Lung (tissue), 17 donors: ENCODE measurements at places on chromosomes 3 and 15.

DNA sequence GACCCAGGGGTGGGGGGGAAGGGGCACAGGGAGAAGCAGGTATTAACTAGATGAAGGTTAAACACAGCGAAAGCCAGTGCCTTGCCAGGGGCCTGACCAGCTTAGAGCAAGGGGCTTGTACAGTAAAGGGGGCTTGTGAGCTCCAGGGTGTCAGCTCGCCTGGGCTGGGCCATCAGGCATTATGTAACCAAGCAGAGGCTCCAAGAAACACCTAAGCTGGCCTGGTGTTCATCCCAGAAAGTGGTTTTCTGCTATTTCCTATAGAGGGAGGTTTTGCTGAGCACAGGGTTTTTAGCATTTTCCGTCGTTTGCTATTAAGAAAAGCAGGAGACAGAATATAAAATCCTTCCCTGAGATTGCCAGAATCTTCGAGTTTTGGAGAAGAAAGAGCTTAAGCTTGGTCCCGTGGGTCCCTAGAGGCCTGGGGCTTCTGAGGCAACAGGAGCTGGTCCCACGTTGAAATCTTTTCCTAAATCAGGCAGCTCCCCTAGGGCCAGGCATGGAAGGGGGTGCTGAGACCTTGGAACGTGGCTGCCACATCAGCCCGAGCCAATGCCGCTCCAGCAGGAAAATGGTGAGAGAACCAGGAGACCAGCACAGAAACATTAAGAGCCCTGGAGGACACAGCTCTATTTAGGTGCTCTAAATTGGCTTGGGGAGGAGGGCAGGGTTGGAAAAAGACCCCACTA lies 71.4 kb downstream of the ISG20 start:
- DNase-seq = no peak

DNA sequence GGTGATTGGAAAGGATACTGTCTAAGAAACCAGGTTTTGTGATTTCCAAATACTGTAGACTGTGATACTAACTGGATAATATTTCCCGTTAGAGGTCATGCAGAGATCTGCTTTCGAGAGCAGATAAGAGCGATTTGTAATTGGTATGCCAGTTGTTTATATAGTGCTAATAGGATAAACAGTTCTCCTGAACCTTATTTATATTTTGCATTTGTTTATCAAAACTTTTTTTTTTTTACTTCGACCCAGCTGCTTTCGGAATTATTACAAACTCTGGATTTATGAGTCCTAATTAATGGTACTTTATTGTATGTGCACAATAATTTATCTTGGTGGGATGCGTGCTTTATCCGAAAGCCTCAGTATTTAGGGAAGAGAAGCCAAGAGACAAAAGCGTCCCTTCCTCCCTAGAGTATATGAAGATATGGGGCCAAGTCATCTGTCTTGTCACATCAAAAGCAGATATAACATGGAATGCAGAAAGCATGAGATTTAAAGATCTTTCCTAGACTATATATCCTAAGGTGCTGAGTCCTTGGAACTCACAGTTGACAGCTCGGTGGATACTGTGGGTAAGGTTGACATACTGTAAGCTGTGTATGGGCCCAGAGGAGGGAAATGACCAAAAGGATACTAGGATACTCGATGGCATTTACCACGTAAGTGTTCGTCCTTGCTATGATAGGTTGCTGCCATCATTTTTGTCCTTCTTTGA lies 62.2 kb downstream of the SMAD6 start:
- peak; percentile 77 for DNase-seq

GRCh38 chr3:67692621-67693020 lies 38.2 kb upstream of the SUCLG2 start:
- peak; percentile 17 for DNase-seq

DNA sequence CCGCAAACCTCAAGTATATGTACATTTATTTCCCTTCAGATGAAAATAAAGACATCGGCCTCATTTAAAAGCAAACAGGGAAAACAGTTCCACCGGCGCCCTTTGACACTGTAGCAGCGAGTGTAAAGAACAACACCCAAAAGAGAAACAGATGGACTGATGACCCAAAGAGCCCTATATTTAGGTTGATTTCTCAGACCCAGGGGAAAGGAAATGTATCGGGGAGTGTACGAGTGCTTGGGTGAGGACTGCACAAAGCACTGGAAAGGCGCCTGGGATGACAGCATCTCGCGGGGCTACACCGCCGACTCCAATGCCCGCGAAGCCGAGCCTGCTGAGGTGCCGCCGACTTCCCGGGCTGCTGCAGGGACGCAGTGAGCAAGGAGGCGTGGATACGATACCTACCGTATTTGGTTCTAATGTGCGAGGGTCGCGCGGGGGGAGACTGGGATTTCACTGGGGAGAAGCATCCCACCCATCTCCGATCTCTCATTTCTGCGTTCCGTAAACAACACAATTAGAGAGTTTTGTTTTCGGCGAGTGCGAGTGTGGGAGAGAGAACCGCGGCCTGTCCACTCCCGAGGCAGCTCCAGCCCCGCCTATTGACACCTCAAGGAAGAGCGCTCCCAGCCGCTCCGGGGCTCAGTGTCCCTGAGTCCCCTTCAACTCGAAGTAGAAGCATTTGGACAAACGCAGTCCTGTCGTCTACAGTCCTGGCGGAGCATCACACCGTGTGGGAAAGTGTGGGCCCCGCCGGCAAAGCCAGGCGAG lies 2.0 kb downstream of the MECOM start:
- DNase-seq = peak; percentile 77

DNA sequence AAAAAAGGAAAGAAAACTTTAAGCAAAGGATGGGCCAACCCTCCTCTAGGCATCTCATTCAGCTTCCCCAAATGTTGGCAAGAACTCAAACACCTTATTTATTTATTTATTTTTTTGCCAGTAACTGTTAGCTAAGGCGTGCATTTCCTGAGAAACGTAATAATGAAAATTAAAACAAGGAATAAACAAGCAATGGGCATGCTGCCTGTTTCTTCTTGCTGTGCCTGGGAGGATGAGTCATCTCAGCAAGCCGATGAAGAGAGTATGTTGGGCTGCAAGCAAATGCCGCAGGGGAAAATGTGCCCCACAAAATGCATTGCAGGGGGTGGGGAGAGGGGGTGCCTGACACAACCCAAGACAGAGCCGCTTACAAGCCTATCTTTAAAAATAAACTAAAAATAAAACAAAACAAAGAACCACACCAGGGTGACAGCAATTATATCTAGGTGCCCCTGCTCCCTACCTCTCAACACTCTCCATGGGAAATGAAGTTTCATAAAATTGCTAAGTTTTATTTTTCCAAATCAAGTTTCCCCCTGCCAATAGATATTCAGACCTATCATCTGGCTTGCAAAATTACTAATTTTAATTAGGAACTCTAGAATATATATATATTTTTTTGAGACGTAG lies 40.3 kb downstream of the EIF4E3 start:
- DNase-seq = peak; percentile 61

DNA sequence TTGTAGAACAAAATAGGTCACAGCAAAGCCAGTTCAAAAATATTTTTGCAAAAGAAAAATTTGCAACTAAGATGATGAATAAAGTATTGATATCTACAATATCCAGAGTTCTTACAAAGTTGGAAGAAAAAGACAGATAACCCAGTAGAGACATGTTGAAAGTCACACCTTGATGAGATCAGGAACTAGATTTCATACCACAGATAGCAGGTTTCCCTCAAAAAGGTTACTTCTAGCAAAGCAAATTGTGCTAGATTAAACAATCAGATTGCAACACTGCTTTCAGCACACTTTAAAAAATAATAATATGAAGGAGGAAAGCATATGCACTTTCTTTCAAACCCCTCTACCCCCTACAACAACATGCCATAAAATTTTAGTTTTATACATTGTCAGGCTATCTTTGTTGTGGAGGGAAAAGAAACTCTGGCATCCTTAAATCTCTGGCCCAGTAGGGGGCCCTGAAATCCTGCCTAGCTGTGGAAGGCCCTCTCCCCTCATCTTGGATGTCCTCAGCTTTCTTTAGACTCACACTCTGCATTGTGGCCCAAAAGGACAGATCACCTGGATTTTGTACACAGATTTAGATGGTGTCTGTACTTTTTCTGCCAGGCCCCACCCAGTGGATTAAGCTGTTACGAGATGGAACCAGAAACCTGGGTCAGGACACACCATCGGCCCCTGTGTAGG lies 50.9 kb downstream of the CCR3 start:
- DNase-seq = no peak

DNA sequence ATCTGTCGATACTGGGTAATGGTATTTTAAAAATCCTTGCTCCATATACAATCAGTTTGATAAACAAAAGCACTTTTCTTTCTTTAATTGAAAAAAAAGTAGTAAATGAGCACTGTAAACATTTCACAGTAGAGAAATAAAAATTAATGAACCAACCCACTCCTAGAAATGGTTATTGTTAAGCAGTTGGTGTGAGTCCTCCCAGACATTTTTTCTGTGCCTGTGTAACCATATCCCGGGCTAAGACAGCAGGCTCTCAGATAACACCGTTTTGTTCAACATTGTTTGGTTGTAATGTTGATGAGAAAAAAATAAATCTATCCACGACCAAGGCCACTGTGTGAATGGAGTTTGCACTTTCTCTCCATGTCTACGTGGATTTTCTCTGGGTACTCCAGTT lies 42.6 kb downstream of the PXK start:
- no peak for DNase-seq

DNA sequence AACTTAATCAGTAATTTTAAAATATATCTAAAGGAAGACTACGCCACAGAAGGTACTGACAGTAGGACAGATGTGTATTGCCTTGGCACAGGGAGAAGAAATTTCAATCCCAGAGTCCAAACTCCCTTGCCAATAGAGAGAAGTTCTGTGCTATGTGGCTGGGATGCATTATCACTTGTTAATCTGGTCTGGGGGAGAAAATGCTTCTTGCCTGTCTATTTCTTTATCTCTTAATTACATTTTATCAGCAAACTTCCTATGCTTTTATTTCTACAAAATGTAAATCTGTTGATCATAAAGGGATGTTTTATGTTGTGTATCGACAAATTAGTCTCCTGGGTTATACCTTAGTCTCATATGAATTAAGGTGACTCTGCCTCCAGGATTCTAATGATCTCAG lies 21.7 kb downstream of the RBMS3 start:
- DNase-seq = no peak

- no peak for DNase-seq
These were observed 76.8 kb upstream of the ARL6 start for GRCh38 chr3:97687734-97688133.

DNA sequence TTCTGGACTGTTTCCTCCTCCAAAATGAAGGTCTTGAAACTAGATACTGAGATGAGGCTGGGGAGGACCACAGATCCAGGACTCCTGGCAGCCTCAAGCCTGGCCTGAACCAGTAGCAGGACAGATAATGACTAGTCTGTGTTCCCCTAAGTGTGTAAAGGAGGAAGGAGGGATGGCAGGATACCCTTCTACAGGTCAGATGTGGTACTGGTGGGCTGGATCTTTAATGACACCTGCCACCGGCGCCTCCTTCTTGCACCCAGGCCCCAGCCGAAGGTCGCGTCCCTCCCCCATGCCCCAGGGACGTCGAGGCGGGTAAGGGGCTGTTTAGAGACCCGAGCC lies 556 bp downstream of the USP19 start:
- DNase-seq = no peak

DNA sequence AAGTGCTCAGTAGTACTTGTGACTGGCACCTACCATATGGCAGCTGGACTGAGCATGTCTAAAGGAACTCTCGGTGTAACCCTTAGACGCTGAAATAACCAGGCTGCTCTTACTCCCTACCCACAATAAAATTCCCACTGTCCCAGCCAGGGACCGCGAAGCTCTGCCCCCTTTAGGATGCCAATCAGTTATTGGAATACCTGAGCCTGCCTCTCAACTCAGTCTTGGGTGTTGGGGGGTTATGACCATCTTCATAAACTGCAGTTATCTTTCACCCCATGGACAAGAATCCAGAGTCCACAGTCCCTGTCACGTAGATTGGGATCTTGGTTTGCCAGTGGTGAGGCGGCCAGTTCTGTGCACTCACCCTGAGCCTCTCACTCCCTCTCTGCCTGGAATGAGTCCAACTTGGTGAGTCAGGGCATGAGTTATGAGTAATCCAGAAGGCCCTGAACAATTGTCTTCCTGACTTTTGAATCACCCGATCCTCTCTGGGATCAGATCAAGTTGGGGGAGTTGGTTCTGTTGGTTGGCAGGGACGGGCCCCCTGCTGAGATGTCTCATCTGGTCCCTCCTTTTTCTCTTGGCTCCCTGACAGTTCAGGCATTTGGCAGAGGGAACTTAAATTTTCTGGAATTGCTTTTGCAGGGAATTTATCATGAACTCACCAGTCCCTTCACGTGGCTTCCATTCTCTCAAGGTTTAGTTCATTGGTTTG lies 120.1 kb upstream of the UBE2E1 start:
- peak; percentile 74 for DNase-seq

- DNase-seq = peak; percentile 22
These were observed 28.7 kb upstream of the PLOD2 start for GRCh38 chr3:146189519-146190173.

- DNase-seq = peak; percentile 91
These were observed 312.2 kb downstream of the RORA start for GRCh38 chr15:60916679-60917460.

GRCh38 chr15:77083381-77084160 lies 12.7 kb upstream of the TSPAN3 start:
- DNase-seq = peak; percentile 81

GRCh38 chr15:72229947-72230196 lies 1.1 kb downstream of the PKM start:
- DNase-seq = no peak

GRCh38 chr3:126512026-126512425 lies 5.5 kb downstream of the UROC1 start:
- DNase-seq = no peak

DNA sequence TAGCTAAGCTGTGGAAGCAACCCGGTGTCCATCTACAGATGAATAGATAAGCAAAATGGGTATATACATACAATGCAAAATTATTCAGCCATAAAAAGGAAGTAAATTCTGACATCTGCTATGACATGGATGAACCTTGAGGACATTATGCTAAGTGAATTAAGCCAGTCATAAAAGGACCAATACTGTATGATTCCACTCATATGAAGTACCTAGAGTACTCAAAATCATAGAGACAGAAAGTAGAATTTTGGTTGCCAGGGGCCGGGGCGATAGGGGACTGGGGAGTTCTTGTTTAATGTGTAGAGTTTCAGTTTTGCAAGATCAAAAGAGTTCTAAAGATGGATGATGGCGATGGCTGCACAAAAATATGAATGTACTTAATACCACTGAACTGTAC lies 10.3 kb downstream of the EID1 start:
- no peak for DNase-seq

DNA sequence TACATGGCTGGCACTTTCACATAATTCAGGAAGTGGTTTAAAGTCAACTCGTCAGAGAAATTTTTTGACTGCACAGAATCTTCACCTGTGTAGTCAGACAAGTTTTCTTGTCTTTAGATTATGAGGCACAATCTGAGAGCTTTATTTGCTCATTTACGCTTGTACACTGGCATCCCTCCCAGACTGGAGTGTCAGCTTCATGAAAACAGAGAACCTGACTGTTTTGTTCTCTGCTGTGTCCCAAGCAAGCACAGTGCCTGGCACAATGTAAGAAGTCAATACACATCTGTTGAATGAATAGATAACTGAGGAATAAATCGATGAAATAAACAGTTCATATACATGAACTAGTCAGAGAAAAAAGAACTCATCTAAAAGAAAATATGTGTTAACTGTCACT lies 846.1 kb upstream of the CFAP20DC start:
- no peak for DNase-seq
